ENCODE measurements at places on chromosomes 1 and 21. TPM values are rescaled to one million over a fixed set of nuclear protein-coding genes. Genes with fewer than 3 reads are reported as not detected.

DNA sequence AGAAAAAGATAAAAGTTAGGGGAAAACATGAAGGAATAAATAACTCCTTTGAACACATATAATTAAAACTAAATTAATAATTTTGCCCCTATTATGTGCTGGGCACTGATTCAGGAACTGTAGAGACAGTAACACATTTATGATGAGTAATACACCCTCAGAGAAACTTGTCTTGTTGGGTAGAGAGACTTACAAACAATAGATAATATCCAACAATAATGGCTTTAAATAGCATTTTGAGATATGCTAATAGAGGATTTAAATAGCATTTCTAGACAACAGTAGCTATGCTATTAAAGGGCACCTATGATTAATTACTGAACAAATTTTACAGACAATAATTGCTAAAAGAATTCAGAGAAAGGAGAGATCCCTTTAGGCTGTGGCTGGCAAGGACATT, 455.5 kb downstream of the NUF2 start:
- no peak for DNase-seq

DNA sequence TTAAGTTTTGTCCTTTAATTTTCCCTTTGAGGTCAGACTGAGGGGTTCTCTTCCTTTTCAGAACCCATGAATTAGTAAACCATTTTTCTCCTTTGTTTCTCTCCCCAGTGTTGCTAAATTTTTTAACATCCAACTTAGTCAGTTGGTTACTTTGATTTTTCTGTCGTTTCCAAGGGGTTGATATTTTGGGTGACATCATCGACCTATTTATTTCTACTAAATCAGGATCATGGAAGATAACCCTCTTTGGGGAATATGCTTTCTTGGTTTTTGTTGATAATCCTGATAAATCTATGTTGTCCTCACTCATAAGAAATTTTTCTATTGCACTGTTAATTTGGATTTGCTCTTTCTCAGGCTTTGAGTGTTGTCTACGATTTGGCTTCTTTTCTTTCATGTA, 40.9 kb downstream of the LRRC53 start:
- DNase-seq = no peak

Gene NUCKS1
- 174 TPM for total RNA-seq

Gene CELSR2
- total RNA-seq = 2.6 TPM

Gene HAO2
- not detected for total RNA-seq
